GM23248 (cell line): ENCODE measurements at places on chromosomes 7 and 10. TPM values are rescaled to one million over a fixed set of nuclear protein-coding genes. Genes with fewer than 3 reads are reported as not detected.

The STOX1 gene
- total RNA-seq: 0.25 TPM in 1 of 2 replicates, not detected in the other

The RSPH10B2 gene
- total RNA-seq: 0.76 TPM in 1 of 2 replicates, not detected in the other

The LEP gene
- 0.22 TPM in 1 of 2 replicates, not detected in the other for total RNA-seq

The PRLHR gene
- total RNA-seq: not detected in 2 replicates

The HTRA1 gene
- total RNA-seq: 395 and 405 TPM in 2 replicates

GRCh38 chr10:12394241-12395033 lies 45.1 kb downstream of the CAMK1D start:
- H3K36me3 ChIP-seq: no peaks in the 10 kb centered on the region
- no peak overlapping the region for H3K27ac ChIP-seq
- no peaks in the 10 kb centered on the region; the same call in 1 of the 2 replicates for H3K27me3 ChIP-seq

DNA sequence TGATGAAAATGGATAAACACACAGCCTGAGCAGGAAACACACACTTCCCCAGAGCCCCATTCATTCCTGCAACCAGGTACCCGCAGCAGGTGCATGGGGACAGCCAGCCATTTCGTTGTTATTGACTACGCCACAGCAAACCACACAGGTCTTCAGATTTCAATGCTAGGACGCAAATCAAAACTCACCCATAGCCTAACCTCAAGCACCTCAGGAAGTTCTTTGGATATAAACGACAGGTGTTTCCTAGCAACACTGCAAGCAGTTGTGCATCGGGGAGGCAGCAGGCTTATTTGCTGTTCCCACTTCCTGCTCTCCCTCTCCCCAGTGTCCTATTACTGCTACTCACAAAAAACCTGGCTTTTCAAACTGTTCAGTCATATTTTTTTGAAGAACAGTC lies 176.5 kb upstream of the FRMD4A start:
- H3K27me3 ChIP-seq: no peaks in the 10 kb centered on the region; the same call in 1 of the 2 replicates
- H3K36me3 ChIP-seq: no peaks in the 10 kb centered on the region
- no peaks in the 10 kb centered on the region for H3K4me1 ChIP-seq
- H3K27ac ChIP-seq: no peak overlapping the region

DNA sequence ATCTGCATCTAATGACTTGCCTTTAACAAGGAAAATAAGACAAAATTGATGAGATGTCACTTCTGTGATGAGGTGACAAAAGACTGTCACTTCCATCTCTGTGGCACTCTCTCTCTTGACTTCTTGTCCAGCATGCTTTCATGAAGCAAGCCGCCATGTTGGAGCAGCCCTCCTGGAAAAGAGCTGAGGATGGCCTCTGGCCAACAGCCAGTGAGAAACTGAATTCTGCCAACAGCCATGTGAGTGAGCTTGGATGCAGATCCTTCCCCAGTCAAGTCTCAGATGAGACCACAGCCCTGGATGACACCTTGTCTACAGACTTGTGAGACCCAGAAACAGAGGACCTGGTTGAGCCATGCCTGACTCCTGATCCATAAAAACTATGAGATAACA lies 412.6 kb upstream of the SHH start:
- no peak overlapping the region for H3K27ac ChIP-seq
- H3K36me3 ChIP-seq: no peaks in the 10 kb centered on the region
- no peak for DNase-seq
- no peaks in the 10 kb centered on the region for H3K27me3 ChIP-seq
- H3K4me3 ChIP-seq: no peak overlapping the region

DNA sequence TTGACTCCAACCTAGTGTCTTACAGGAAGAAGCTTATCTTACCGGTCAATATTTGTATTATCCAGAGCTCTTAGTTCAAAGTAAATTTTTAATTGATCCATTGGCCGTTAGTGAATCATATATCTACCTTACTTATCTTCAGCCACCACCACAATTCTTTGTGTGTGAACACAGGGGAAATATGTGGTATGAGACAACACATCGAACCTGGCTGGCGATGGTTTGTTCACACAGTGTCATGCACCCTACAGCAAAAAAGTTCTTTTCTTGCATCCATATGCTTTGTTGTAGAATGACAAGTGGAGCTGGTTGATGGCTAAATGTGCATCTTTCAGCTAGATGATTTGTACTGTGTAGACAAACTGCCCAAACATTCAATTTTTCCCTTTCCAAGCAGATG lies 65.8 kb downstream of the ARID5B start:
- no peak for DNase-seq
- no peak overlapping the region for H3K27ac ChIP-seq
- no peaks in the 10 kb centered on the region for H3K36me3 ChIP-seq
- H3K4me3 ChIP-seq: no peak overlapping the region
- H3K4me1 ChIP-seq: peaks cover 15% of the 10 kb centered on the region

GRCh38 chr10:48478980-48479811 lies 125.7 kb downstream of the ARHGAP22 start:
- DNase-seq: no peak
- H3K4me1 ChIP-seq: no peaks in the 10 kb centered on the region
- no peak overlapping the region for H3K27ac ChIP-seq
- H3K36me3 ChIP-seq: peaks cover 5% of the 10 kb centered on the region; the same call in 1 of the 2 replicates
- no peaks in the 10 kb centered on the region for H3K27me3 ChIP-seq

GRCh38 chr10:100642295-100642994 lies 102.9 kb upstream of the PAX2 start:
- no peak overlapping the region for H3K4me3 ChIP-seq
- peaks cover 58% of the 10 kb centered on the region for H3K27me3 ChIP-seq
- H3K36me3 ChIP-seq: no peaks in the 10 kb centered on the region
- DNase-seq: no peak

- no peak overlapping the region for H3K4me3 ChIP-seq
- H3K4me1 ChIP-seq: peaks cover 11% of the 10 kb centered on the region
- peak overlapping the region; percentile 25; the same call in 1 of the 2 replicates for H3K27ac ChIP-seq
- DNase-seq: peak; percentile 95
Measured at GRCh38 chr7:129665013-129665401, 53.5 kb downstream of the NRF1 start.

- no peak overlapping the region for H3K27ac ChIP-seq
- H3K4me1 ChIP-seq: no peaks in the 10 kb centered on the region
- H3K4me3 ChIP-seq: no peak overlapping the region
- DNase-seq: no peak
- H3K27me3 ChIP-seq: no peaks in the 10 kb centered on the region
- no peaks in the 10 kb centered on the region for H3K36me3 ChIP-seq
Measured at GRCh38 chr10:17548770-17549169, 68.4 kb downstream of the HACD1 start.

DNA sequence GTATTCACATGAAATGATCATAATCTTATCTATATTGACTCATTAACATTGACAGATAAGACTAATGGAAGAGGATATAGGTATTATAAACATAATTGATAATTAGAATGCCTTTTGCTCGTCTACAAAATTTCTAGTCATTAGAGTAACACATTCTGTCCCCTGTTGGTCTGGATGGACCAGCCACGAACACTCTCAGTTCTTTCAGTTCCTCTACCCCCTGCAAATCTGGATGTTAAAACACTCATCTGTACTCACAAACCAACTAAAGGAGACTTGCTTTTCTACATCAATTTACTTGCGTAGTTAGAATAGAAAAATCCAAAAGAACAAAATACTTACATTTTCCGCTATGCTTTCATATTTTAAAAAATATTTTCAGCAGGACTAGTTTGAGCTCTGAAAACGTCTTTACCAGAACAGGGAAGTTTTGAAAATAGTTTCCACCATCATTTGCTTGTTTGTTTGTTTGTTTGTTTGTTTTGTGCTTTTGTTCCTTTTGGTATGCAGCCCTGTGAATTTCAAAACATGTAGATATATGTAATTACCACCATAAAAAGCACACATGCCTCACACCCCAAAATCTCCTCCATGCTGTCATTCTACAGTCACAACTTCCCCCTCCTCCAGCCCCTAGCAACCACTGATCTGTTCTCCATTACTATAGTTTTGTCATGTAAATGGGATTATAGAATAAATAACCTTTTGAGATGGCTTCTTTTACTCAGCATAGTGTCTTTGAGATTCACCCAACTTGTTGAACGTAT lies 103.8 kb downstream of the FZD1 start:
- H3K4me3 ChIP-seq: no peak overlapping the region
- DNase-seq: no peak
- no peak overlapping the region for H3K27ac ChIP-seq
- no peaks in the 10 kb centered on the region for H3K36me3 ChIP-seq
